Thoracic aorta endothelial cell (primary cell): ENCODE measurements at places on chromosomes 12 and 14. TPM values are rescaled to one million over a fixed set of nuclear protein-coding genes. Genes with fewer than 3 reads are reported as not detected.

The BCL2L2 gene
- 18.5 and 22.2 TPM in 2 replicates for total RNA-seq

The ADAM21 gene
- 0.36 and 0.40 TPM in 2 replicates for total RNA-seq

The SOX5 gene
- total RNA-seq: 1.3 and 3.2 TPM in 2 replicates

The PPP4R3A gene
- 102 and 105 TPM in 2 replicates for total RNA-seq

The KRT76 gene
- total RNA-seq: not detected in 2 replicates

The KRT81 gene
- not detected in 2 replicates for total RNA-seq

The ZBTB39 gene
- total RNA-seq: 9.8 and 10.3 TPM in 2 replicates

The BEGAIN gene
- 0.22 TPM in 1 of 2 replicates, not detected in the other for total RNA-seq

The OR11H7 gene
- not detected in 2 replicates for total RNA-seq

The WIF1 gene
- not detected in 2 replicates for total RNA-seq

The INHBC gene
- total RNA-seq: not detected in 2 replicates

The TMEM119 gene
- total RNA-seq: not detected in 2 replicates

The SSTR1 gene
- total RNA-seq: 1.2 and 2.9 TPM in 2 replicates

The CBLN3 gene
- 1.1 and 1.6 TPM in 2 replicates for total RNA-seq

The KRT72 gene
- not detected in 2 replicates for total RNA-seq

The DEPDC4 gene
- total RNA-seq: 0.22 and 0.40 TPM in 2 replicates

The MDM1 gene
- 16.6 and 21.1 TPM in 2 replicates for total RNA-seq

The IL26 gene
- total RNA-seq: not detected in 2 replicates

The GPR84 gene
- total RNA-seq: not detected in 2 replicates

The ACSS3 gene
- total RNA-seq: under 0.01 and 0.43 TPM in 2 replicates

The ZNF664 gene
- 82.8 and 93.6 TPM in 2 replicates for total RNA-seq

The FBRSL1 gene
- 20.9 and 26.3 TPM in 2 replicates for total RNA-seq

The GRIP1 gene
- 0.07 and 0.53 TPM in 2 replicates for total RNA-seq

The PLA2G1B gene
- total RNA-seq: not detected in 2 replicates

The EPYC gene
- total RNA-seq: not detected in 2 replicates

The IFNG gene
- total RNA-seq: not detected in 2 replicates

The NGB gene
- not detected in 2 replicates for total RNA-seq

The GALNT16 gene
- total RNA-seq: 0.07 and 0.40 TPM in 2 replicates

The DLGAP5 gene
- total RNA-seq: 89.0 and 149 TPM in 2 replicates

The PAX9 gene
- total RNA-seq: under 0.01 and 0.07 TPM in 2 replicates

The BHLHE41 gene
- total RNA-seq: 0.07 and 0.53 TPM in 2 replicates
